GM12892 (cell line): ENCODE measurements at places on chromosomes 4 and X.

- no peak for DNase-seq
Observed at GRCh38 chrX:41127477-41128192, 42.4 kb downstream of the USP9X start.

DNA sequence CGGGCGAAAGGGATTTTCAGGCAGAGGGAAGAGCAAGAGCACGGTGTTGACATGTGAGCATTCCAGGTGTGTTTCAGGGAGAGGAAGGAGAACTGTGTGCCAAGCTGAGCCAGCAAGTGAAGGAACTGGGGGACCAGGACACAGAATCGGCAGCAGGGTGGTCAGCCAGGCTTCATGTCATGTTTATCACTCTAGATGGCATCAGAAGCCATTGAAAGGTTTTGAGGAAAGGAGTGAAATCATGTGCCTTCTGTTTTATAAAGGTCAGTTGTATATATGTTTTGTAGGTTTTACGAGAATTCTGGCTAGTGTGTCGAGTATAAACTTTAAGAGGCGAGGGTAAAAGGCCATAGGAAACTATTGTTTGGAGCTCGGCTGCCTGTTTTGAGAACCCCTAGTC is 682.3 kb downstream of the TRIML1 start:
- no peak for DNase-seq

- no peak for DNase-seq
Observed at GRCh38 chr4:52611030-52611555, 48.0 kb downstream of the USP46 start.

GRCh38 chr4:72987741-72988729 is 81.5 kb downstream of the COX18 start:
- DNase-seq, result no peak
